ENCODE measurements at places on chromosomes 7 and 10. TPM values are rescaled to one million over a fixed set of nuclear protein-coding genes. Genes with fewer than 3 reads are reported as not detected.

GRCh38 chr10:70655316-70655715 is 17.0 kb upstream of the ADAMTS14 start:
- DNase-seq: no peak
- no peak overlapping the region for H3K27ac ChIP-seq

- H3K4me3 ChIP-seq: no peak overlapping the region
- no peaks in the 10 kb centered on the region for H3K27me3 ChIP-seq
- no peaks in the 10 kb centered on the region for H3K4me1 ChIP-seq
- no peak for DNase-seq
These were observed 21.4 kb downstream of the LEP start for GRCh38 chr7:128262273-128263028.

DNA sequence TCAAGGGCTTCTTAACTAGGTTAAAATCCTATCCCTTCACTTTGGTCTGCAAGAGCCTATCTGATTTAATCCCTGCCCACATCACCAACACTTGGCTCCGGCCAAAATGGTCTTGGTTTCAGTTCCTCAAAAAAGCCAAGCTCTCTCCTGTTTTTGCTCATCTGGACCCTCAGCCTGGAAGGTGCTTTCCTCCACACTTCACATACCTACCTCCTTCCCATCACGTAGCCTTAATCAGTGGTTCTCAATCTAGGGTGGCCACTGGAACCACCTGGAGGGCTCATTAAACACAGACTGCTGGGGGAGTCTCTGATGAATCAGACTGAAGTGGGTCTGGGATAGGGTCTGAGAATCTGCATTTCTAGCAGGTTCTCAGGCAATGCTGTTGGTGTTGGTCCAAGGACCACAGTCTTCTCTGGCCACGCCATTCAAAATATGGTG is 227.0 kb upstream of the AOAH start:
- no peak overlapping the region for H3K4me3 ChIP-seq
- H3K27ac ChIP-seq: no peak overlapping the region
- no peaks in the 10 kb centered on the region for H3K27me3 ChIP-seq

DNA sequence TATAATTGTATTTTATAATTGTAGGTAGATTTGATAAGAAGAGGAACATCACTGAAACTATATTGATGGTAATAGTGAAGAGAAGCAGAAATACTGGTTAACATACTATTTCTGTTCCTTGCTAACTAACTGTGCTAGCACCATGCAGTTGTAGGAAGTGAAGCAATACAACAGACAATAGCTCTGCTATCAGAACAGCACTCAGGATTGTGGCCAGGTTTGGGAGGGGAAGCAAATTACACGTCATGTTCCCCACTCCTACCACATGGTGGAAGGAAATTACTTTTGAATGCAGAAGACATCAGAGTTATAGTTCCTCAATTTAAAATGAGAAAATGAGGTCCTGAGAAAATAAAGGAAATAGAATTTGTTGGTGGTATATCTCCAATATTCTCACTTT is 151.1 kb downstream of the DGKB start:
- no peaks in the 10 kb centered on the region for H3K36me3 ChIP-seq
- no peak for DNase-seq
- H3K27ac ChIP-seq: no peak overlapping the region
- H3K27me3 ChIP-seq: no peaks in the 10 kb centered on the region
- H3K4me1 ChIP-seq: no peaks in the 10 kb centered on the region

DNA sequence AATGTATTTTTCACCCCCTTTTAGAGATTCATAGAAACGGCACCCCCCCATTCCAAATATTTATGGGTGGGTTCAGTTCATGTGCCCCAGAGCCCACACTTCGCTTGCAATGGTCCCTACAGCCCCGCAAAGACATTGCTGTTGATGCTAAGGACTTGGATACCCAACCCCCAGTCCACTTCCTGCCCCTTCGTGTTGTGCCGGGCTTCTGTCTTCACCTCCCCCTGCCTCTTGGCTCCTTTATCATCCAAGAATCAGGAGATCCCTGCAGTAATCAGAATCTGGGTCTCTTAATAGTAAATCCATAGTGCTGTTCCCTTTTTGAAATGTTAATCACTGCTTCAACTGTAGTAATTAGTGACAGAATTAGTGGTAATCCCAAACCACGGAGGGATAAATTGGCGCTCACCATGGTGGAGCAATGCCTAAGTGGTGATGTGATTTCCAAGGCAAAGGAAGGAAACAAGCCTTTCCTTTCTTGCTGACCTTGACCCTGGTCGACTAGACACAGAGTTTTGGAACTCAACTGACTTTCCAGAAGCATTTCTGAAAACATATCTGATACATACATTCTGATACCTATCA is 67.7 kb downstream of the HK1 start:
- no peaks in the 10 kb centered on the region for H3K36me3 ChIP-seq
- no peaks in the 10 kb centered on the region for H3K27me3 ChIP-seq
- peaks cover 56% of the 10 kb centered on the region for H3K4me1 ChIP-seq
- peak overlapping the region; percentile 70 for H3K27ac ChIP-seq
- H3K4me3 ChIP-seq: peak overlapping the region; percentile 25
- no peak for DNase-seq

GRCh38 chr10:113631684-113632367 is 32.0 kb downstream of the NRAP start:
- H3K4me3 ChIP-seq: no peak overlapping the region
- H3K4me1 ChIP-seq: no peaks in the 10 kb centered on the region
- no peak overlapping the region for H3K27ac ChIP-seq
- no peak for DNase-seq

DNA sequence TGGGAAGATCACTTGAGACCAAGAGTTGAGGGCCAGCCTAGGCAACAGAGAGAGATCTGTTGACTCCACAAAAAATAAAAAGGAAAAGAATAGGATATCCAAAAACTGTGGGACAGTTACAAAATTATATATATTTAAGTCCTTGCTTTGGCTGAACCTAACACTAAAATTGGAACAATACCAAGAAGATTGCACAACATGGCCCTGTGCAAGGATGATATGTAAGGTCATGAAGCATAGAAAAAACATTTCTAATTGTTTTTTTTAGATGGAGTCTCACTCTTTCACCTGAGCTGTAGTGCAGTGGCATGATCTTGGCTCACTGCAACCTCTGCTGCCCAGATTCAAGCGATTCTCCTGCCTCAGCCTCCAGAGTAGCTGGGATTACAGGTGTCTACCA is 139.0 kb downstream of the TPST1 start:
- no peak overlapping the region for H3K4me3 ChIP-seq
- no peaks in the 10 kb centered on the region for H3K27me3 ChIP-seq
- DNase-seq: no peak
- H3K36me3 ChIP-seq: no peaks in the 10 kb centered on the region

The PON1 gene
- total RNA-seq: not detected

The RSPH10B gene
- total RNA-seq: 0.65 TPM

The CPA1 gene
- not detected for total RNA-seq

The IQUB gene
- total RNA-seq: 0.09 TPM

The RBP4 gene
- total RNA-seq: 2.5 TPM
